ENCODE measurements at places on chromosomes 3 and 15. TPM values are rescaled to one million over a fixed set of nuclear protein-coding genes. Genes with fewer than 3 reads are reported as not detected.

Gene ANKRD34C
- not detected for total RNA-seq

DNA sequence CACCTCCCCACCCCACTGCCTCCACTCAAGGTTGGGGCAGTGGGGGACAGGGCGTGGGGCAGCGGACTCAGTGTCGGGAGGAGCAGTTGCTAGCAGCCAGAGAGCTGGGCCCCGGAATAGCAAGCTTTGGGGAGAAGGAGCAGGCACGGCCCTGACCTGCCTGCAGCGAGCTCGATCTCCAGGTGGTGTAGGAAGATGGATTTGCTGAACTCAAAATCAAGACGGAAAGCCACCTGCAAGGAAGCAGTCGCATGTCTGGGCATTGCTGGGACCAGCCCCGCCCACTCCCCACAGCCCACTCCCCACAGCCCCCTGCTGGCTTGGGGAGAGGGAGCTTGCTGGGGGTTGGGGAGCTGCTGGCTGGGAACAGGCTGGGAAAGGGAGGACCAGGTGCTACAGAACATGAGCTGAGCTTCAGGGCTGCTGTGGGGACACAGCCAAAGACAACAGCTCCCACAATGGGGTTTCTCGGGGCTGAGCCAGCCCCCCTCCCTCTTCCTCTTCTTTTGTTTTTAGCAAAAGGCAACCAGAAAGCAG lies 38.0 kb downstream of the FEM1B start:
- DNase-seq, result peak; percentile 17
- no peak overlapping the region for H3K27ac ChIP-seq
- no peaks in the 10 kb centered on the region for H3K4me1 ChIP-seq
- no peaks in the 10 kb centered on the region for H3K27me3 ChIP-seq

- peaks cover 11% of the 10 kb centered on the region for H3K4me1 ChIP-seq
- DNase-seq, result no peak
- H3K27ac ChIP-seq, result no peak overlapping the region
- H3K36me3 ChIP-seq, result no peaks in the 10 kb centered on the region
- H3K4me3 ChIP-seq, result no peak overlapping the region
Measured at GRCh38 chr3:45194791-45195190, 31.3 kb downstream of the TMEM158 start.

GRCh38 chr3:184816614-184817013 lies 4.6 kb downstream of the VPS8 start:
- DNase-seq, result no peak
- H3K4me1 ChIP-seq, result peaks cover 44% of the 10 kb centered on the region
- H3K4me3 ChIP-seq, result no peak overlapping the region
- H3K27ac ChIP-seq, result no peak overlapping the region

DNA sequence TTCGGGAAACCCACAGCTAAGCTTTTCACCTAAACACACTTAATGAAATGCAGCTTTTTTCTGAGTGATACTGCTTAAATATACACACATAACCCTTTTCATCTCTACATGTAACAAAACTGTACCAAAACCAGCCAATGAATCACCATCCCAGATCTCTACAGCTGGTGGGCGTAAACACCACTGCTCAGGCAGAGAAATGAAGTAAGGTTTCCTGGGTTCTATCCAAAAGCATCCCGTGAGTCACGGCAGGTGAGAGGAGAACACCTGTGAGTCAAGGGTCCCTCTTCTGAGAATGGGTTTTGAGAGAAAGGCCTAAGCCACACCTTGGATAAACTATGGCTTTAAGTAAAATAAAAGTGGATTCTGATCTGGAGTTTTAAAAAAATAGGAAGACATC lies 2.6 kb downstream of the CLDN1 start:
- H3K27ac ChIP-seq, result no peak overlapping the region
- H3K27me3 ChIP-seq, result peaks cover 26% of the 10 kb centered on the region
- no peak for DNase-seq
- no peak overlapping the region for H3K4me3 ChIP-seq
- peaks cover 6% of the 10 kb centered on the region for H3K4me1 ChIP-seq

- no peaks in the 10 kb centered on the region for H3K4me1 ChIP-seq
- peak; percentile 10 for DNase-seq
- no peak overlapping the region for H3K4me3 ChIP-seq
- no peak overlapping the region for H3K27ac ChIP-seq
- H3K36me3 ChIP-seq, result no peaks in the 10 kb centered on the region
- H3K27me3 ChIP-seq, result no peaks in the 10 kb centered on the region
Measured at GRCh38 chr3:14520967-14521366, 19.2 kb downstream of the GRIP2 start.

GRCh38 chr3:11415099-11415498 lies 142.9 kb downstream of the ATG7 start:
- no peaks in the 10 kb centered on the region for H3K27me3 ChIP-seq
- H3K27ac ChIP-seq, result no peak overlapping the region
- no peaks in the 10 kb centered on the region for H3K4me1 ChIP-seq
- no peak overlapping the region for H3K4me3 ChIP-seq
- DNase-seq, result no peak

- H3K27ac ChIP-seq, result no peak overlapping the region
- H3K36me3 ChIP-seq, result no peaks in the 10 kb centered on the region
- H3K4me1 ChIP-seq, result no peaks in the 10 kb centered on the region
- DNase-seq, result no peak
- H3K4me3 ChIP-seq, result no peak overlapping the region
- H3K27me3 ChIP-seq, result no peaks in the 10 kb centered on the region
Measured at GRCh38 chr3:88758676-88759075, 348.7 kb upstream of the EPHA3 start.

Gene TUSC7
- total RNA-seq, result not detected
